Esophagus squamous epithelium (tissue), 5 donors: ENCODE measurements at places on chromosomes 12 and 14.

DNA sequence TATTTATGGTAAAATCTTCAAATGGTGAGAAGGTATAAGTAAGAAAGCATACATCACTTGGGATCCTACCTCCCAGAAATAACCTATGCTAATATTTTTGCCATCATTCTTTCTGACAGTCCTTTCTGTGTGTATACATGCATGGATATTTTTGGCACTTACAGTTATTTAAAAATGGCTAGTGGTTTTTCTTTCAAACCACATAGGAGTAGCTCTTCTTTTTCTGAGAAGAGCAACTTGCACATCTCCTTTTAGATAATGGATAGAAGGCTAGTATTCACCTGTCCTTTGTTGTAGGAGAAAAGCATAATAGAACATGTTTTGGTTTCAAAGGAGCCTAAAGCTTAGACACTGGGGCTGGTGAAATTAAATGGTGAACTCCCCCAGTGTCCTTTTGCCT is 87.3 kb downstream of the EMP1 start:
- no peak for DNase-seq

GRCh38 chr12:49346659-49347310 is at the start of gene DNAJC22:
TSS of gene DNAJC22 (plus strand) at chr12:49346888. CDS start at chr12:49348873, 1,985 bp downstream.
- no peak for DNase-seq

DNA sequence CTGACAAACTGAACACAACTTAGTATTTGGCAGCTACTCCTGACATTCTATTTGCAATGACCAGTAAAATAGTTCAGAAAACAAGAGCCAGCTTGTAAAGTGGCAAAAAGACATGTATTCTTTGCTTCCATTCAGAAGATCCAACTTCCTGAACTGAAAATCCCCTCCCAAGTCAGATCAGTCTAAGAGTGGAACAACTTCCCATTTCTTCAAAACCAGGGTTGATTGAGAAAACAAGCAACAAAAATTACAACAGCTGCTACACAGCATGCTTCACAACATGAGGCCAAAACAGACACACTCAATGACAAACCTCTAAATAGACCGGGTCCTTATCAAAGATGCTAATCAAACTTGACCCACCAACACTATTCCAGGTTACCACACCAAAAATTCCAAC is 40.3 kb downstream of the CIT start:
- DNase-seq: no peak

DNA sequence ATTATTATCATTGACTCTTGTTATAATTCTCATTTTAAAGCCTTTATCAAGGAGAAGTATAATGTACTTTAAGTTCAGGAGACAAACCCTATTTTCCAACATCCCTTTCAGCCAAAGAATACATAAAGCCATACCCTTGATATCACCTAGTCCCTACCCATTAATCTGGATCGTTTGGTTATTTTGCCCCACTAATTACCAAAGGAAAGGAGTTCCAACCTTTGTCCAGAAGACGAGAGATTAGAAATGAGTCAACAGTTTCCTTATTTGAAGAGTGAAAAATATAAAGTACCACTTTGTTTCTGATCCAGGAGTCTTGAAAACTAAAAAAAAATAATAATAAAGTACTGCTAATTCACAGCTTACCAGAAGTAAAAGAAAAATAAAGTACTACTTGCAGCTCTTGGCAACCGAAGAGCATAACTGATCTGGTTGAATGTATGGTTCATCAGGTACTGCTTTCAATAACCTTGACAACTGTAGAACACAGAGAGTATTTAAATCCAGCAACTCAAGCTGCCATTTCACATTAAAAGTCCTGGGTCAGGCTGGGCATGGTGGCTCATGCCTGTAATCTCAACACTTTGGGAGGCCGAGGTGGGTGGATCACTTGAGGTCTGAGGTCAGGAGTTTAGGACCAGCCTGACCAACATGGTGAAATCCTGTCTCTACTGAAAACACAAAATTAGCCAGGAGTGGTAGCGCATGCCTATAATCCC is 33.7 kb downstream of the LIMA1 start:
- no peak for DNase-seq

GRCh38 chr12:26809611-26810285 is 23.2 kb downstream of the ITPR2 start:
- no peak for DNase-seq

- DNase-seq: no peak
Measured at GRCh38 chr12:30002677-30003076, 218.9 kb upstream of the TMTC1 start.

DNA sequence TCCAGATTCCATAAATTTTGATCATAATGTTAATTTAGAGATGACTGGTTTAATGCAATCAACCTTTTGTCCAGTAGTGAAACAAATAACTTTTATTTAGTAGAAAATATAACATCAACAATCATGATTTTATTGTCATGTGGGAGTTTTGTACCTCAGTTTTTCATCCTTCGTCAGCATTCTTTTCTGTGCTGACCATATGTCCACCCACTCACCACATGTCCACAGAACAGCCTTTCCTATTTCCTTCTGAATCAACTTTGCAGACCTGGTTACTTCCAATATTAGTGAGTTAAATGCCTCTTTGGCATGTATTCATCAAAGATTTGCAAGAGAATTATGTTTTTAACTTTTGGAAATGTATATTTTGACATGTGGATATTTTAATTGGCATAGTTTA is 36.8 kb upstream of the CNTN1 start:
- no peak for DNase-seq

DNA sequence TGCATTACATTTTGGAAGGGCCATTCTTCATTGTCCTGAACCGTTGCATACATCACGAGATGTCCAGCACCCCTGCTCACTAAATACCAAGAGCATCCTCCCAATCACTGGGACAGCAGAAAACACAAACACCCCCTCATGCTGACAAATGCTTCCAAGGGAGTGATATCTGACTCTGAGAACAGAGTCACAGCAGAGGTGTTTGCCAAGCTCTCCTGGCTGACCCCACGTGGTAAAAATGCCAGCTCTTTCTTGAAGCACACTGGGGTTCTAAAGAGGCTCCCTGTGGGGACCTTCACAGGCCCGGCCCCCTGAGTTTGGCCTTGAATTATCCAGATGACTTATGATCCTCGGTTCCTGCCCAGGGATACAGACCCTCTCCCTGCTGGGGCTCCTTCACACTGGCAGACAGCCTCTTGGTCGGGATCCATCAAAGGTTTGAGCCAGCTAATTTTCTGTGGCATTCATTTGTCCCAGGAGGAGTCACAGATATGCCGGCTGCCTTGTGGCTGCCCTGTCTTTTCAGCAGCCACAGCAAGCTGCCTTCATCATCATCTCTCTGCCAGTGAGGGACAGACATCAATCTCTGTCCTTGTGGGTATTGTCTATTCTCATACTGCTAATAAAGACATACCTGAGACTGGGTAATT is 43.1 kb upstream of the PSMC1 start:
- DNase-seq: no peak

GRCh38 chr12:43291516-43291915 is 260.5 kb downstream of the ADAMTS20 start:
- no peak for DNase-seq

DNA sequence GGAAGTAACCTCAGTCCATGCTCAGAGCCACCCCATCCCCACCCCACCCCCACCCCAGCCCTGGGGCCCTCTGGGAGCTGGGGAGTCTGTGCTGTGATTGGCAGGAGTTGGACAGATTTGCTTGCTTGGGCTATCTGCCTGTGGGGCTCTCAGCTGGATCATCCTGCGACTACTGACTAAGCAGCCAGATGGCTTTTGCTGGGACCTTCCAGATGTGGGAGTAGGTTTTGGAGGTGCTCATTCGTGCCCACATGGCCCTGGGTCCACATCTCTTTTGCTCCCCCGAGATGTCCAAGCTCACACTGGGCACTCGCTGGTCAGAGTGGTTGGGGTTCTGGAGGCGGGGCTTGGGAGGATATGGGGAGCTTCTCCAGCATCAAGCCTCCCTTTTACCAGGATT is 138.9 kb downstream of the TSPAN9 start:
- no peak for DNase-seq

DNA sequence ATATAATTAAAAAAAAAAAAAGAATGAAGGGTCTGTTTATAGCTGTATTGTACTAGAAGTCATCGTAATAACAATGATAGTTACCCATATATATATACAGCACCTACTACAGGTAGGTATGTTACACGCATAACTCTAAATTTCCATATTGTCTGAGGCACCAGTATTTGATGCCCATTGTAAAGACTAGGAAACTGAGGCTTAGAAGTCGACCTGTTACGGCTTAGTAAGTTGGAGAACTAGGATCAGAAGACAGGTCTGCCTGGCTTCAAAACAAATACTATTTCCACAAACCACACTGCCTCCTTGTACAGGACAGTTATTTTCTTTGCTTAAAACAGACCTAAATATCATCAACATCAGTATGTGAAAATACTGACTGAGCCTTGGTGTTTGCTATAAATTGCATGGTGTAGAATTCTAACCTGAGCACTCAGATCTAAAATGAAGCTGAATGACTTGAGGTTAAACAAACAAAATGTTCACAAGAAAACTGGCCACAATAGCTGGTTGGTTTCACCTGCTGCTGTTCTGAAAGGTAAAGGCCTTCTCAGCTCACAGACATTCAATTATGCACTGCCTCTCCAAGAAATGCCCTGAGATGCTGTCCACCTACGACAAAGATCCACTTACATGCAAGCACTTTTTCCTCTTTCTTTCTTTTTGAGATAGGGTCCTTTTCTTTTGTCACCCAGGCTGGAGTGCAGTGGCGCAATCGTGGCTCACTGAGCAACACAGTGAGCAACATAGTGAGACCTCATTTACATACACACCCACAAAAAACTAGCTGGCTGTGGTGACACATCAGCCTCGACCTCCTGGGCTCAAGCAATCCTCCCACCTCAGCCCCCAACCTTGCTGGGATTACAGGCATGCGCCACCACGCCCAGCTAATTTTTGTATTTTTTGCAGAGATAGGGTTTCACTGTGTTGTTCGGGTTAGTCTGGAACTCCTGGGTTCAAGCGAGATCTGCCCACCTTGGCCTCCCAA is 35.7 kb downstream of the SSH1 start:
- DNase-seq: no peak

DNA sequence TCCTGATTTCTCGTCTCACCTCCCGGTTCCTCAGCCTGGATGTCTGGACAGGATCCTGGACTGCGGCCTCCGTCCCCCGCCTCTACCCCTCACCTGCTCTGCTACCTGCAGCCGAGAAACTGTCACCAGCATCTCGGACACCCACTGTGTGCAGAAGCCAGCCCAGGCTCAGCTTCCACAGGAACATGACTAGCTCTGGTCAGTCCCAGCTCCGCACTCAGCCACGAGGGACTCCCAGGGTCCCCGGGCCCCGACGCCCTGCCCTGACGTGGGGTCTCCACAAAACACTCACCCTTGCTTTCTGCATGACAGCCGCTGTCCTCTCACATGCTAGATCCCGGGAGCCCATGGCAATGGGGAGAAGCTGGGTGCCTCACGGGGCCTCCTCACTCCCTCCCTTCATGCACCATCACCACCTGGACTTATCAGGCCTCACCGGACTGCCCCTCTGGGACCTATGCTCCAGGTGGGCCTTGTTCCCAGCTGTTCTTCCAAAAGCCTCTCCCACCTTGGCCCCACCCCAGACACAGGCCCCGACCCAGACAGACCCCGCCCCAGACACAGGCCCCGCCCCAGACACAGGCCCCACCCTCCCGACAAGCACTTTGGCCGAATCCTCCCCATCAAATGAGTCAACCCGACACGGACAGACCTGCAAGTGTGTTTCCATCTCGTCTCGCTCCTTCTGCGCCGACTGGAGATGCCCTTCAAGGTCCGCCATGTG is 26.9 kb upstream of the ANKLE2 start:
- no peak for DNase-seq

GRCh38 chr12:107612508-107612907 is 73.1 kb upstream of the PWP1 start:
- no peak for DNase-seq

DNA sequence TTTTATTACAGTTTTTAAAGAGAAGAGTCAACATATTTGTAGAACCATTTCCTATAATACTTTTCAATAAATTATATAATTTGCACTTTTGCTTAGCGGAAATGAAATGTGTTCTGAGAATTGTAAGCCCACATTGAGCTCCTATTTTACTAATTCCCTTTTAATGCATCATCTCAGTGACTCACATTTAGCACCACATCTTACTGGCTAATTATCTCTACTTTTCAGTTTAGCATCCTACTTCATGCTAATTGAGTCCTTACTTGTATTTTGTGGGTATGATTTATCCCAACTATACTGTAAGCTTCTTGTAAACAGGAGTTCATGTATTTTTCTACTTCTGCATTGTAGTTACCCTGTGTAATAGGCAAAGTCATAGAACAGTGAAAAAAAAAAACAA is 67.5 kb downstream of the TMX1 start:
- no peak for DNase-seq

- DNase-seq: no peak
Measured at GRCh38 chr12:49894751-49895148, 8.9 kb downstream of the FAIM2 start.

DNA sequence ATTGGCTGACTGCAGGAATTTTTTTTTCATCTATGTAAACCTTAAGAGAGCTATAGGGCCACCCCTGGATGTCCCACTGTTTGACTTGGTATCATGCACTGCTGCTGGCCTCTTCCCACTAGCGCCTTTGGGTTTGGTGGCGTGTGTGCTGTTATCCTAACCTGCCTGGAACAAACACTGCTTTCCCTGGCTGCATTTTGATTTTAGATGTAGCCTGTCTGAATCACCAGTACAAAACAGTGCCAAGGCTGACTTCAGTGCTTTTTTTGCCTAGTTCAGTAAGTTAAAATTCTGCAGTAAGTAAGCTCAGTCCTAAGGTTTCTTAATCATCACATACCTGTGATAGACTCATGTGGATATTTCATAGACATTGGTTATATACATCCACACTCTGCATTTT is 99.2 kb downstream of the EML1 start:
- DNase-seq: no peak

DNA sequence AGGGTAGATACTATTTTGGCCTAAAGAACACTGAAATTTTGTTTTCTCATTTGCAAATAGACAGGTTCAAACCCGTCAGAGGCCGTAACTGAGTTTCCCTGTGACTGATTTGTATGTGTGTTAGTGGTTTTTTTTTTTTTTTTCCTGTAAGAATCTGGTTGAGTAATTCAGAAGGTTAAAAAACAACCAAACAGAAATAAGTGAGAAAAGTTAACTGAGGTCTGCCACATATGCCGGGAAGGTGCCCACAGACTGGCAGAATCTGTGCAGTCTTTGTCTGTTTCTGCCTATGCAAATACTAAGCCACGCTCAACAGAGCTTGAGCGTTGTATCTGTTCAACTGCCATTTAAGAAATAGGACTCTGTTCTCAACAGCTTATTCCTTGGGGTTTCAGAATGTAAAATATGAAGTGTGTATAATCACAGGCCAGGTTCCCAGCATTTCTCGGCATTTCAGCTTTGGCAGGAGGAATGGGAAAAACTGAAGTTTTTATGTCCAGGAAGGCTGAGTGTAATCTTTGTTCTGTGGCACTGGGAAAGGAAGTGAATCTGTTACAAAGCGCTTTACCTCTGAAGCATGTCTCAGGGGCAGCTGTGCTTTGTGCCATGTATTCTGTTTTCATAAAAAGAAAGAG is 181.9 kb downstream of the PRKCH start:
- DNase-seq: no peak

DNA sequence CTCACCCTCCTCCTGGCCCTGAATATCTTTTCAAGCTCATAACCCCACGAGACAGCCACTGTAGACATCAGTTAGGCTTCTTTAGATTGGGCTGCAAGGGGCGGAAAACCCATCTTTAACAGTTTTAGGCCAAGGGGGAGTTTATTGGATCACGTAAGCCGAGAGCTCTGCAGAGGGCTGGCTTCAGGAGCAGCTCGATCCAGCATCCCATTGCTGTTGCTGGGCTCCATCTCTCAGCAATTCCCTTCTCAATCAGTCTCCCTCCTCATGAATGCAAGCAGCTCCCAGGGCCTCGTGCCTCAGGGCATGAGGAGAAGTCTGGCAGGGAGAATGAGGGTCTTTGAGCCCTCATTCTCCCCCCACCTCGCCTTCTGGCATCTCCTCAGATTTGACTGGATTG is 59.4 kb downstream of the ADGRD1 start:
- no peak for DNase-seq
